AG09319 (cell line): ENCODE measurements at places on chromosomes 4 and X.

DNA sequence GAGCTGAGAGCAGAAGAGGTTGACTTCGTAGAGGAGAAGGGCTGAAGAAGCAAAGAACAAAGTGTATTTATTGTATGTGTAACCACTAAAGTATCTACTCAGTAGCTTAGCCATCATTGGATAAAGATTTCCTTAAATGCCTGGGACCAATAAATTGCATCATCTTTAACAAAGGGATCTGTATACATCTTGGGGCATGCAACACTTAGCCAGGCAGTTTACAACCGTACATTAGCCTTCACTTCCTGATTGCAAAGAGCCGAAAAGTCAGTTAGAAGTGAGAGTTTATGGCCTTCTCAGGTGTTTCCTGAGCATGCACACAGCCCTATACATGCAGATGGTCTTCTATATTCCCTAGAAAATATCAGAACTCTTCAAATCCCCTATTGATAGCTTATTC, 68.0 kb upstream of the MAGED1 start:
- no peak for DNase-seq

GRCh38 chr4:112818594-112818965, 181.6 kb downstream of the LARP7 start:
- DNase-seq, result no peak

- no peak for DNase-seq
Observed at GRCh38 chrX:154827194-154828015, 7.1 kb downstream of the SMIM9 start.

- no peak for DNase-seq
Observed at GRCh38 chrX:703466-703865, 72.9 kb downstream of the SHOX start.

GRCh38 chr4:98446499-98447375, 185.6 kb downstream of the RAP1GDS1 start:
- no peak for DNase-seq

DNA sequence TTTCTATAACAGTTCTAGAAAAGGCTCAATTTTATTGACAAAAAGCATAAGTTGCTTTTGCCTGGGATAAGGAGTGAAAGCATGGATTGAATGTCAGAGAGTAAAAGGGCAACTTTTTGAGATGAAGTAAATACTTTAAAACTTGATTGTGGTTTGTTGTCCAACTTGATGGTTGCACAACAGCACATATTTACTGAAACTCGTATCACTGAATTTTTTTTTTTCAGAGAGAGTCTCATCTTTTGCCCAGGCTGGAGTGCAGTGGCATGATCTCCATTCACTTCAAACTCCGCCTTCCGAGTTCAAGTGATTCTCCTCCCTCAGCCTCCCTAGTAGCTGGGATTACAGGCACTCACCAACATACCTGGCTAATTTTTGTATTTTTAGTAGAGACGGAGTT, 856.8 kb downstream of the SH3BGRL start:
- no peak for DNase-seq

DNA sequence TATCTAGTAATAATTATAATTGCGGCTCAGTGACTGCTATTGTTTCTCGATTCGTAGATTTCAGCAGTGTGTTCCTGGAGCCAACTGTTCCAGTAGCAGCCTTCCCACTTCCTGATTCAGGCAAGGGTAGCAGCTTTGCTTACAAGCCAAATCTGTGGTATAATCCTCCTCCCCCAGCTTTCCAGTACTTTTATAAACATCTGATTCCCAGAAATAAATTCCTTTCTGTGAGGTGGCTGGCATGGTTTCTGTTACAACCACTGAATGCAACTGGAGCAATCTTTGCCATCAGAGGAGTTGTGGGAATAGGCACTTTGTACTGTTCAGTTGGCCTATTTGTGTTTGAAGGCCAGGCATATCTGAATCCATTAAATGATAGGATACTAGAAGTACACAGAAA, 80.0 kb downstream of the GLRA3 start:
- DNase-seq, result no peak
